ENCODE measurements at places on chromosomes 4 and X.

- no peak for DNase-seq
These were observed 100.5 kb downstream of the PTCHD1 start for GRCh38 chrX:23435108-23435507.

GRCh38 chr4:128517096-128517738, 229.6 kb upstream of the PGRMC2 start:
- no peak for DNase-seq

DNA sequence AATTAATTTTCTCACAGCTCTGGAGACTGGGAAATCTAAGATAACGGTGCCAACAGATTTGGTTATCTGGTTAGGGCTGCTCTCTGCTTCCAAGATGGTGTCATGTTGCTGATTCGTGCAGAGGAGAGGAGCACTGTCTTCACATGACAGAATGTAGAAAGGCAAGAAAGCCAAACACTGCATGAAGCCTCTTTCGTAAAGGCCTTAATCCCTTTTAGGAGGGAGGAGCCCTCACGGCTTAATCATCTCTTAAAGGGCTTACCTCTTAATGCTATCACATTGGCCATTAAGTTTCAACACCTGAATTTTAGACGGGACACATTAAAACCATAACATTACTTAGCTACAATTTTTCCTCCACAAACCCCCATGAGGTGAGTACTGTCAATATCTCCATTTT, 174.1 kb downstream of the COX18 start:
- no peak for DNase-seq

DNA sequence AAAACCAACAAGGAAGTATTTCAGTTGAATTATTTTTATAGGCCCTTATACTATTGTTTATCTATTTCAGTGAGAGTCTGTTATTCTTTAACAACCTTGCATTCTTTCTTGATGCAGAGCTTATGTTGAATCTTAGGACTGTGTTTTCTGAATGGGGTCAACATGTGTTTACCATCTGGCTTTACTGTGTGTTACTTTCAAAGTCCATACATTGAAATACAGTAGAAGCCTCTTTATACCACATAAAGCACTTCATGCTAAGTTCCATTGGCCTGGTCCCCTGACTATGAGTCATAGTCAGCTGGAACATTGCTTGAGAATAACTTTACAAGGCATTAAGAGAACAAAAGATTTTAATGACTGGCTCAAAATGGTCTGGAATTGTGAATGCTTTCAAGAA, 152.6 kb downstream of the GASK1B start:
- DNase-seq, result no peak

DNA sequence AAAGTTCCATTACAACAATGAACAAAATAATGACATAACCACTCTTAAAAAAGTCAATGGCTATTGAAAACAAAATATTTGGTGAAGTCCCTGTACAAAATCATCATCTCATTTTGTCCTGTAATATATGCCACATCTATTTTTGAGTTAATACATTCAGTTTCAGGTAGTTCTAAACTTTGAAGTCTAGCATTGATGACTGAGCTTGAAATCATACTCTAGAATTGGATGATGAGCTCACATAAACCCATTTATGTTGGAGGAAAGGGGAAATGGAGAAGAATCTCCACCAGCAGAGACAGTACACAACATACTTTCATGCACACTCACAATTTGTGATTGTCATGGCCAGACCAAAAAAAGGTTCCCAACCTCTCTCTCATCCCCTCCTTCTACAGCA, 371.1 kb upstream of the NR3C2 start:
- no peak for DNase-seq

GRCh38 chr4:26139310-26139924, 181.4 kb upstream of the RBPJ start:
- peak; percentile 9 for DNase-seq

DNA sequence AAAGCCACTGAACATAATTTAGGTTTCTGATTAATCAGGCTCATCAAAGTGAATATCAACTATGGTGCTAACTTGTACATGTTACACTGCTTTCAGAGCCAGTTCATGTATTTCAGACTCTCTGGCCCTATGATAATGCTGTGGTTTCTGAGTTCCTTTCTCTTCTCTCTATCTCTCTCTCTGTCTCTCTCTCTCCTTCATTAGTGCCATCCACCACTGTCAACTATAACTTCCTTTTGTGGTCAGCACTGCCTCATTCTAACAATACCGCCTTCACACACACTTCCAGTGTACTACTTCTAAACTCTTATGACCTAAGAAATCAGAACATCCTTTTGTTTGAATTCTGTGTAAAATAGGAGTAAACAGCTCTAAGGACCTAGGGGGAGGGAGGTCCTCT, 907.1 kb downstream of the RPA4 start:
- no peak for DNase-seq

DNA sequence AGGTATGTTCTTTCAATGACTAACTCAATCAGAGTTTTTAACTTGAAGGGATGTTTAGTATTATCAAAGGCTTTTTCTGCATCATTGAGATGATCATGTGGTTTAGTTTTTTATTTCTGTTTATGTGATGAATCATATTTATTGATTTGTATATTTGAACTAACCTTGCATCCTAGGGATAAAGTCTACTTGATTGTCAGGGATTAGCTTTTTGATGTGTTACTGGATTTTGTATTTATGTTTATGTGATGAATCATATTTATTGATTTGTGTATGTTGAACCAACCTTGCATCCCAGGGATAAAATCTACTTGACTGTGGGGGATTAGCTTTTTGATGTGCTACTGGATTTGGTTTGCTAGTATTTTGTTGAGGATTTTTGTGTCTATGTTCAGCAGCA, 615.4 kb upstream of the GRID2 start:
- DNase-seq, result no peak

DNA sequence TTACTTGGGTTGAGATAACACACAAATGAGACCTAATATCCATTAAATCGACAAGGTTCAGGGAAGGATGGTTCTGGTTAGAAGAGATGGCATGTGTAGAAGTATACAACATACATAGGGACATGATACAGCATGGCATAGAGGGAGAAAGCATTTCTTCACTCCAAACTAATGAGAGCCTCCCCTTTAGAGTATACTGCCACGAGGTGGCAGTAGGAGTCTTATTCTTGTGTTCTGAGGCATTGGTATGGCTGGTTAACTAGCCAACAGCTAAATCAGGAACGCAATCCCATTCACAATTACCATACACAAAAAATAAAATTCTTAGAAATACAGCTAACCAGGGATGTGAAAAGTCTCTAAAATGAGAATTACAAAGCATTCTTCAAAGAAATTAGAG, 29.1 kb upstream of the TRO start:
- DNase-seq, result peak; percentile 14

GRCh38 chr4:8289151-8289750, 19.7 kb downstream of the HTRA3 start:
- no peak for DNase-seq

DNA sequence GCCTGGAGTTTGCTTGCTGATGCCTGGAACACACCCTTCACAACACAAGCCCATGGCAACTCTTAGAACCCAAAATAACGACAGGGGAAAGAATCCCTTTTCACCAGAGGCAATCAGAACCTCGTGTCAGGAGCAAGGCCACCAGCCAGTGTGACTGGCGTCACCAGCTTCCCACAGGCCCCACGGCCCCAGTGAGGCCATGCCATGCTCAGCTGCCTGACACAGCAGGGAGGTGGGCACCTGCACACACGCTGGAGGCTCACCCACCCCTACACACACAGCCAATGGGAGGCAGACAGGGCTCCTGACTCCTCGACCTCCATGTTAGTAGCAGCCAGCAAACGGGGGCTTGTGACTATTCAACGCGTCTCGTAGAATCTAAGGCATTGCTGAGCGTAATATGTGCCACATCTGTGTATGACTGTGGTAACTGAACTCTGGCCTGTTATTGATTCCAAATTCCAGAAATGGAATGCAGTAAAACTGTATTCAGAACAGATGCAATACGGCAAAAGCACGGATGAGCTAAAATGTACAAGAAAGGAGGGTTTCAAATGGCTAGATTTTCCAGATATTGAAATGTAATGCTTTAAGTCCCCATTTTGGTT, 28.5 kb downstream of the RNF212 start:
- DNase-seq, result no peak
